ENCODE measurements at places on chromosomes 7 and 10. TPM values are rescaled to one million over a fixed set of nuclear protein-coding genes. Genes with fewer than 3 reads are reported as not detected.
A peak's percentile ranks its signal among the peaks of the same experiment; 100 is the strongest.

SPDYE5 gene
- total RNA-seq, result not detected

PRTFDC1 gene
- total RNA-seq, result 5.9 TPM

SDK1 gene
- total RNA-seq, result 10.9 TPM

GRCh38 chr10:31204090-31204489 lies 114.9 kb upstream of the ZEB1 start:
- DNase-seq, result no peak

GRCh38 chr10:24223953-24224352 lies 15.0 kb downstream of the KIAA1217 start:
- no peak for DNase-seq

DNA sequence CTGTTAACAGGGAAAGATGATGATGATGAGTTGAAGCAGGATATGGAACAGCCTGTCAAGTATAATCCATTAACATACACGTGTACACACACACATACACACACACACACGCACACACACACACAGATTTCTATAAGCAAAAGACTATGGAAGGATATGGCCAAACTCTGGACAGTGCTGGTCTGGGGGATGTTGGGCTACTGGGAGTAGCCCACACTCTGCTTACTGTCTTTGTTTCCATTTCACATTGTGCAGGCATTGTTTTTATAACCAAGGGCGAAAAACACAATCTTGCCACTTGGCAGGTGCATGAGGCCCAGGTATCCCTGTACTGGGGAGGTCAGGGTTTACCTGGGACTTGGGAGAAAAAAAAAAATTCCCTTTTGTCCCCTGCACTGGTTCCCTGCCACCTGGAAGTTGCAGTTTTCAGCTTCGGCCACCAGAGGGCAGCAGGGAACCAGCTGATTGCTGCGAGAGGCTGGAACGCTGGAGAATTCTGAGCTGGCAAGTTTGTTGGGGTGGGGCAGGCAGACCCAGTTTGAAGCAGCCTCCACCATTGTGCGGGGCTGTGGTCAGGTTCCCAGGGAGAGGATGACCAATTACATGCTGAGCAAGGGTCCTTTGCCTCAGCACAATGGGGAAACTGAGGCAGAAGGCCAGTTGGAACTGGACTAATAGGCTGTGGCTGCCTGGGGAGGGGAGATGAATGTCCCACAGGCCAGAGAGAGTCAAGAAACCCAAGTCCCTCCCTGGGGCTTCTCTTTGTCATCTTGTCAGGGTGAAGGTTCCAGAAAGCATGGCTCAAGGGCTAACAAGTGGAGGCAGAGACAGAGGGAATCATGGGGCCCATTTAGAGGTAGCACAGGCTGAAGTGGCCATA lies 27.3 kb downstream of the PPIF start:
- peak; percentile 57 for DNase-seq

DNA sequence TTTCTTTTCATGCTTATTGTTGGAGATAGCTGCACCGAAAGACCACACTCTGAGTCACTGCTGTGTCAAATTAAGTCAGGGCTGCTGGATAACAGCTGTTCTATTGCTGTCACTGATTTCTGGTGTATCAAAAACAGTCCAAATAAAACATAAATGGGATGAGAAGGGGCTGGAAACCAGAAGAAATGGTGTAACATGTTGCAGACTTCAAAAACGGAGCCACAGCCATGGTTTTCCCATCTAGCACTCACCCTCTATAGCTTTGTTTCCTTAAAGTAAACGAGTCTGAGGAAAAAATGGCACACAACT lies 103.3 kb upstream of the DIP2C start:
- no peak for DNase-seq

- no peak for DNase-seq
These were observed 61.7 kb downstream of the ADRA2A start for GRCh38 chr10:111138544-111138943.

DNA sequence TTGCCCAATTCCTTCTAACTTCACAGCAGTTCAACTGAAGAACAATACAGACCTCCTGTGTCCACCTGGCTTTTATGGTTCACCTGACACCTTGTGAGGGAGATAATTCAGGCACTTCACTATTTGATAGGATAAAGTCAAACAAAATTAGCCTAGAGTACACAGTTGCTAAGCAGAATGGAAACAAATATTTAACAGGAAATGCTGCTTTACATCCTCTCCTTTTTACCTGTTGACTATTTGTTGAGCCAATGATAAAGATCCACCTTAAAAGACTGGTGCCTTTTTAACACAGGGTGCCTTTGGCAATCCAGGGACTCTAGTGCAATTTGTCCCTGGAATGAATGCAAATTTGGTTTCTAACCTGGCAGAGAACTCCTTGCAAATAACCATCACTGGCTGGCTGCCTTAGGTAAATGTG lies 39.8 kb downstream of the ITPRID1 start:
- DNase-seq, result no peak

- no peak for DNase-seq
These were observed 121.8 kb downstream of the UBE2H start for GRCh38 chr7:129830949-129831348.

GRCh38 chr10:110304394-110304779 lies 333 bp downstream of the SMNDC1 start:
- no peak for DNase-seq

GRCh38 chr7:68166525-68166924 lies 1169.9 kb downstream of the TYW1 start:
- no peak for DNase-seq

Measured in chondrocyte (in vitro differentiated cells).